ENCODE measurements at places on chromosomes 2 and 18.
A peak's percentile ranks its signal among the peaks of the same experiment; 100 is the strongest.

DNA sequence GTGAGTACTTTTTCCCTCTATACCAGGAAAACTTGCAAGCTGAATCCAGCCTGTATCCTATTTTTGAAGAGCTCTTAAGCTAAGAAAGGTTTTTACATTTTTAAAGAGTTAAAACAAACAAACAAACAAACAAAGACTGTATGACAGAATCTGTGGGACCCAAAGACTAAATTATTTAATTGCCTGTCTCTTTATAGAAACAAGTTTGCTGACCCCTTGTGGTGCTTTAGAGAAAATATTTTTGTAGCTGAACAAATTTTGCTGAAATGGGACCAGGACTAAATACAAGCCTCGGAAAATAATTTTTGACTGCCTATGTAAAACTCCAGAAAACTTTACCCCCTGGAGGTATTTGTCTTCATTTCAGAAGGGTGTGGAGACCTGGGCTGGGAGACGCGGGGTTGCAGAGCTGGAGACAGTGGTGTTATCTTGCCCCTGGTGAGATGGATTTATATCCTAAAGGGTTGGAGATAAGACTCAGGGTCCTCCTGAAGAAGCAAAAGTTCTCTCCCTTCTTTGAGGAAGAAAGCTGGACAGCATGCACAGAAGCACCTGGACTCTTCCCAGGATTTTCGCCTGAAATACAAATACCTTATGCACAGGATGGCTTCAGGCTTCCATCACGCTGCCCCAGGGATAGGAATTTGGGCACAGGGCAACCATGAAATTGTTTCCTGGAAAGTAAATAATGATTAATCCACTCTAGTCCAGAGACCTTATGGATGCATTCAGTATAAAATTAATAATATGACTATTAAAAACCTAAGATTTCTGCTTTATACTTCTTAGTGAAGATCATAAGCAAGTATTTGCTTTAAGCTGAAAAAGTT lies 54.3 kb downstream of the TMX3 start:
- peak; percentile 53 for DNase-seq

- DNase-seq: no peak
Observed at GRCh38 chr2:173511942-173512341, 157.3 kb downstream of the CDCA7 start.

DNA sequence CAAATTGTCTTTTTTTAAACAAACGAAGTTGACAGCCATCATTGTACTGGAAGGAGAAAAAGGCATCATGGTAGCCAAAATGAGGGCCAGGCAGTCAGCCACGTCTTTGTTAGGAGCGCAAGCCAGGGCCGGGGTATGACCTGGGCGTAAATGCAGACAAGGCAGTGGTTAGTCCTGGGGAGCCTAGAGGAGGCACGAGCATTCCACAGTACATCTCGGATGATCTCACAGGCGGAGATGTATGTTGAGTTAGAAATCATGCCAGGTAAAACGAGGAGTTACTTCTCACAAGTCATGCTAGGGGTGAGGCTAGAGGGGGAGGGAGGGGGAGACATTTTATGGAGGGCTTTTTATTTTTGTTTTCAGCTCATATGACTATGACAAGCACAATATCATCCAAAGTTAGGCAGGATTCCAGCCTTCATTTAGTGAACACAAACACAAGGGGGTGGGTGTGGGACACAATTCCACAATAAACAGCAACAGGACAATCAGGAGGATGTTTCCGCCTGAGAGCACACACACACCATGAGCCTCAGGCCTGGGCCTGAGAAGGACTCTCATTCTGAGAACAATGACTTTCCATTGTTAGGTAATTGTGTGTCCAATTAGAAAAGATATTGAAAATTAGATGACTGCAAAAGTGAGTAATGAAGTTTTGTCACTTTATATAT lies 64.4 kb upstream of the PGAP1 start:
- DNase-seq: no peak

DNA sequence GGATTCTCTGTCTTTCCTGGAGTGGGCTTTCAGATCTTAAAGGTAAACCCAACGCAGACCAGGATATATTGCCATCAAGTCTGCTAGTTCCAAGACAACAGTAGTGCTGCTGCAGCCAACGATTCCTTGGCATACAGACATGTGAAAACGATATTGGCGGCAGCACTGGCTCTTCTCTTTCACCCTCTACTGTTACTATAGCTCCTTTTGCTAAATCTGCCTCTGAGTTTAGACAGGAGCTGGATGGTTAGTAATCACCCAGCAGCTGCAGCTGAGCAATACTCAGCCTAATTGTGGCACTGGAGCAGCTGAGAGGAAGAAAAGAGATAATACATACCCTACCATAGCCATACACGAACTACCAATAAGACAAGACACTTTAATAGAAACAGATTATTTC lies 4.0 kb downstream of the YES1 start:
- DNase-seq: no peak

DNA sequence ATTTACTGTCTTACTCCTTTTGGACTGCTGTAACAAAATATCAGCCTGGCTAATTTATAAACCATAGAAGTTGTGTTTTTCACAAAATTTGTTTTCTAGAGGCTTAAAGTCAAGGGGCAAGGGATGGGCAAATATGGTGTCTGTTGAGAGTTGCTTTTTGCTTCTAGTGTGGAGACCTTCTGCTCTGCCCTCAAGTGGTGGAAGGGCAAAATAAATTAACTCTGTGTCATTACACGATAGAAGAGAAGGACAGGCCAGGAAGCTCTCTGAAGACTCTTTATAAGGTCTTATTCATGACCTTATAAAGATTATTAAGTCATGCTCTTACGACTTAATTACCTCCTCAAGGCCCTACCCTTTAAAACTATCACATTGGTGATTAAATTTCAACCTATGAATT lies 181.2 kb upstream of the LRATD1 start:
- no peak for DNase-seq

Measured in NCI-H1694 treated with DMSO at 0.1 percent for 48 hours (cell line).